ENCODE measurements at places on chromosomes 16 and 17.
A peak's percentile ranks its signal among the peaks of the same experiment; 100 is the strongest.

DNA sequence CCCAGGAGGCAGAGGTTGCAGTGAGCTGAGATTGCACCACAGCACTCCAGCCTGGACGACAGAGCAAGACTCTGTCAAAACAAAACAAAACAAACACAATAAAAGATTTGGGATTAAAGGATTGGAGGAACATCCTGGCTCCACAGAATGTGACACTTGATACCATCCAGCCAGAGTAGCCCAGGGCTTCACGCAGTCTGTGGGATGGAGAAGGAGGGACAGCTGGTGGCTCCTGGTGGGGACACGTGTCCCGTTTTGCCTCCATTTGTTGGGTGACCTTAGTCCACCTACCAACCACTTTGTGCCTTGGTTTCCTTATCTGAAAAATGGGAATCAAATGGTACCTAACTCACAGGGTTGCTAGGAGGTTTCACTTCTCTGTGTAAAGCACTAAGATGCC lies 12.4 kb upstream of the CYB561 start:
- H3K4me3 ChIP-seq, result no peak overlapping the region
- no peaks in the 10 kb centered on the region for H3K27me3 ChIP-seq
- H3K27ac ChIP-seq, result no peak overlapping the region
- no peak for DNase-seq
- H3K36me3 ChIP-seq, result no peaks in the 10 kb centered on the region

DNA sequence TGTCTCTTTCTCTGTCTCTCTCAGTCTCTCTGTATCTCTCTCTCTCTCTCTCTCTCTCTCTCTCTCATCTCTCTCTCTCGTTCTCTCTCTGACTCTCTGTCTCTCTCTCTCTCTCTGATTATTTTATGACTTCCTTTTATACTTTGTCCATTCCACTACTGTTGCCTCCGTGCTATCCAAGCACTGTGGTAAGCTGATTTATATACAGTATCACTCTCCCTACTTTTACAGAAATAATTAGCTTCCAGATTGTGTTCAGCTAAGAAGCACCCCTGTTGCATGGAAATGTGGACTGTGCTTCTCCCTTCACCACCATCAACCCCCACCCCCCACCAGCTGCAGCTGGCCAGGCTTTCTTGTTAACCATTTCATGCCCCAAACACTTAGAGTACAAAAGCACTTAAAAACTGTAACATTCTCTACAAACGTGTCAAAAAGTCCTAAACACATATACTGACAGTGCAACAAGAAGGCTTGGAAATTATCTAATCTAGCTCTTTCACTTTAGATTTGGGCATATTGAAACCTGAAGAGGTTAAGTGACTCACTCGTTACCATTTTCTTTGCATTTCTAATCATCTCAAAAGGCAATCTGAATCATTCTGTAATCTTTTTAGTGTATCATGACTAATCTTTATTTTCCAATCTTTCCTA lies 11.6 kb upstream of the TMEM100 start:
- H3K4me3 ChIP-seq, result no peak overlapping the region
- H3K27ac ChIP-seq, result peak overlapping the region; percentile 88
- H3K4me1 ChIP-seq, result peaks cover 21% of the 10 kb centered on the region
- no peaks in the 10 kb centered on the region for H3K27me3 ChIP-seq
- no peak for DNase-seq

DNA sequence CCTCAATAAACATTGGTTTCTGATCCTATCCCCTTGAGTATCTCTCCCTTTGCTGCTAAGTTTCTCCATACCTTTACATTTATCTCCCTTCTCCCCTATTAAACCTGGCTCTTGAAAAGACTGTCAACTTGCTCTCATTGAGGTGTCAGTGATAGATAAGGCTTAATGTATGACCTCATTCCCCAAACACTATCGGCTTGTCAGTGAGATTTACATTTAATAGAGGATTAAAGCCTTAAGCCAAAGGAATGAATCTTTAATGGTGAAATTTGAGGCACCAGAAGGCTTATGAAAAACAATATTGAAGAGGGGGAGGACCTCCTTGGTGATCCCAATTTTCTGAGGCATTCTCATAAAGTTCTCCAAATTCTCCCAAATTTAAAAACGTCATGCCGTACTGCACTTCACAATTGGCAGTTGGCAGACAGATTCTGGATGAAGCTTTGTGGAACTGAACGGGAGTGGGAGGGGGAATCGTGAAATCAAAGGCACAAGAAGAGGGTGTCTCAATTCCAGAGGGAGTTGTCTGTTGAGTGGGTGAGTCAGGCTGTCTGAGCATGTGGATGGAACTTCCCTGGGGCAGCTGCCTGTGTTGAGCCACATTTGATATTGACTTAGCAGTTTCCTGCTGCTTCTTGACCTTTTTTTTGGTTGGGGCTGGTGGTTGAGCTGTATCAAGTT lies 478.8 kb downstream of the NPIPA7 start:
- no peaks in the 10 kb centered on the region for H3K27me3 ChIP-seq
- no peaks in the 10 kb centered on the region for H3K4me1 ChIP-seq
- H3K36me3 ChIP-seq, result no peaks in the 10 kb centered on the region
- DNase-seq, result no peak
- no peak overlapping the region for H3K4me3 ChIP-seq

- H3K36me3 ChIP-seq, result no peaks in the 10 kb centered on the region
- H3K27ac ChIP-seq, result no peak overlapping the region
- no peaks in the 10 kb centered on the region for H3K27me3 ChIP-seq
- H3K4me1 ChIP-seq, result no peaks in the 10 kb centered on the region
- DNase-seq, result no peak
- H3K4me3 ChIP-seq, result no peak overlapping the region
These were observed 515.3 kb downstream of the GRIN2A start for GRCh38 chr16:9666834-9667480.

DNA sequence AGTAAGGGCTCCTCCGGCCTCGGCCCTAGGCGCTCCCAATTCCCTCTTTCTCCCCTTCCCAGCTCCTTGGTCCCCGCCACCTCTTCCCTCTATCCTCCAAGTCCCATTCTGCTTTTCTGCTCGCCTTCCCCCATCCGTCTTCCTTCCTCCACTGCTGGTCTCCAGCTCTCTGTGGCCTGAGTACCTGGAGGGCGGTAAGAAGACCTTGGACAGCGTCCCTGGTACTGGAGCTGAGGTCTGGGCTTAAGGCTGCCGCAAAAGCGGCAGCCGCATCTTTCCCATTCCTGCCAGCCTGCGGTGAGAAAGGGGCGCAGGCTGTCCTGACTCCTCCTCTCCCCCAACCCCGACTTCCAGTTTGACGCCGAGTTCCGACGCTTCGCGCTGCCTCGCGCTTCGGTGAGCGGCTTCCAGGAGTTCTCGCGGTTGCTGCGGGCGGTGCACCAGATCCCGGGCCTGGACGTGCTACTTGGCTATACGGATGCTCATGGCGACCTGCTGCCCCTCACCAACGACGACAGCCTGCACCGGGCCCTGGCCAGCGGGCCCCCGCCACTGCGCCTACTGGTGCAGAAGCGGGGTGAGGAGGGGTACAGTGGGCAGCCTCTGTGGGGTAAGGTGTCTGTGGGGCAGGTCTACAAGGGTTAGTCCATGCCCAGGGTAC lies 471 bp downstream of the PARD6A start:
- no peaks in the 10 kb centered on the region for H3K27me3 ChIP-seq
- H3K36me3 ChIP-seq, result peaks cover 22% of the 10 kb centered on the region
- peak overlapping the region; percentile 92 for H3K27ac ChIP-seq
- peak; percentile 87 for DNase-seq
- peak overlapping the region; percentile 76 for H3K4me3 ChIP-seq

DNA sequence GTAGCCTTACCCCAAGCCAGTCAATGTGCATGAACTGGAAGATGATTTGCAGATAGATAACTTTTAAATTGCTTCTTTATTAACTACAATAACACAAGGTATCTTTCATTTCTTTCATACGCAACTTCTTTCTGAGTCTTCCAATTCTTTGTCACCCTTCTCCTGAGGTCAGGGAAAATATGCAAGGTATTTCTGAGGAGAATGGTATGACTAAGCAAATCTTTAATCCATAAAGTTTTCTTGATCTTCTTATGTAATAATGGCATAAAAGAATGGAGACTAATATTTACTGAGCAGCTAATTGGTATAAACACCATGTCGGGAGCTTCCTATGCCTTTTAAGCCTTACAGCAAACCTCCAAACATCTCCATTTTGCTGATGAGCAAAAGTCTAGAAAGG lies 438.9 kb downstream of the KCNJ2 start:
- DNase-seq, result no peak
- H3K36me3 ChIP-seq, result no peaks in the 10 kb centered on the region

DNA sequence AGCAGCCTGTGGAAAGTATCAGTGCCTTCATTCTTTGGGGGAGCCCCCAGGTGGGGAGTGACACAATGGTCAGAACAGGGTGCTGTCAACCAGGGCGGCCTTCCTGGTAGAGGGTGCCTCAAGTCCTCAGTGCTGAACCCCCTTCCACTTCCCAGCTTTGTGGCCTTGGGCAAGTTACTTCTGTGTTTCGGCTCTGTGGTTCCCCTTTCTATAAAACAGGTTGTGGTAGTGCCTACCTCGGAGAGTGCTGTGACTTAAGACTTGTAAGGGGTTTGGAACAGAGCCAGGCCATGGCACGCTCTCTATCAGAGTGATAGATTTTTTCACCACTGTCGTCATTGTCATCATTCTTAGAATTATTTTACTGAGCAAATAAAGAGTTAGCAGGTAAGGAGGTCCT lies 141.1 kb downstream of the CCDC182 start:
- H3K27me3 ChIP-seq, result no peaks in the 10 kb centered on the region
- no peaks in the 10 kb centered on the region for H3K36me3 ChIP-seq
- peaks cover 27% of the 10 kb centered on the region for H3K4me1 ChIP-seq
- H3K27ac ChIP-seq, result peak overlapping the region; percentile 4
- DNase-seq, result no peak

All from upper lobe of left lung (tissue), 6 donors.